ENCODE measurements at places on chromosomes 16 and 17. TPM values are rescaled to one million over a fixed set of nuclear protein-coding genes. Genes with fewer than 3 reads are reported as not detected.
A peak's percentile ranks its signal among the peaks of the same experiment; 100 is the strongest.

Gene TNFRSF13B
- total RNA-seq: not detected

Gene CHST4
- not detected for total RNA-seq

Gene ALOXE3
- total RNA-seq: not detected

Gene NPIPB13
- 21.1 TPM for total RNA-seq

Gene CFAP52
- total RNA-seq: not detected

Gene TSPOAP1
- total RNA-seq: 23.6 TPM

Gene FGF11
- total RNA-seq: 9.5 TPM

Gene KRT33B
- total RNA-seq: not detected

Gene SLC5A11
- total RNA-seq: not detected

Gene PLA2G10
- not detected for total RNA-seq

Gene PMP22
- 0.45 TPM for total RNA-seq

GRCh38 chr17:32253117-32253611 lies 12.5 kb upstream of the RHBDL3 start:
- peak; percentile 94 for DNase-seq
- H3K27ac ChIP-seq: no peak overlapping the region
- peaks cover 21% of the 10 kb centered on the region for H3K27me3 ChIP-seq
- no peaks in the 10 kb centered on the region for H3K4me1 ChIP-seq

DNA sequence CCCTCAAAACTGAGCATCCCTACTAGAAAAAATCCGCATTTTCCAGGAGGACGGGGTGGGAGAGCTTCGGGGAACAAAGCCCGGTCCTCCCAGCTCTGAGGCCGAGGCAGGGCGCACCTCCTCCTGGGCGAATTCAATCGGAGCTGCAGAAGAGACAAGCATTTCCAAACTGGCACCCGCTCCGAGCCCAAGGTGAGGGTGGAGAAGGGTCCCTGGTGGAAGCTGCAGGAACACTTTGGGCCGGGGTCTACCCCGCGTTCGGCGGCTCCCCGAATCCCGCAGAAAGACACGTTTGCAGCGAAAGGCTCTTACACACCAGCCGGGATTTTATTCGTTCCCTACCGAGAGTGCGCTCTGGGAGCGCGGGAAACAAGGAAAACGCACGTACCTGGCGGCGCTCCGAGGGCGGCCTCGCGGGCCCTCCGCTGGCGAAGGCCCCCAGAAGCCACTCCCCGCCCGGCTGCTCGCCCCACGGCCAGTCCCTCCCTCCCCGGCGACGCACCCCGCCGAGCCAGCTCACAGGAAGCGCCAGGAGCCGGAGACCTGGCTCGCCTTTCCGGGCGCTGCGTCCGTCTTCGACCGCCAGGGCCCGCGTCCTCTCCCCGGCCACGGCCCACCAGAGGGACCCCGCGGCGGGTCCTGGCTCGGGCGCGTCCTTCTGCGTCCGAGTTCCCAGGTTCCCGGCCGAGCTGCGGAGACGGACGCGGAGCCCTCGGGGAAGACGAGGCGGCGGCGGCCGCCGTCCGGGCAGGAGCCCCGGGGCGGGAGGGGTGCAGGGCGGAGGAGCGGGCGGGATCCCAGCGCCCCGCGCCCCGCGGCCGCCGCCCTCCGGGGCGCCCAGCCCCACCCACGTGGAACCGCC lies 49.8 kb upstream of the BAHCC1 start:
- no peak overlapping the region for H3K27ac ChIP-seq
- H3K27me3 ChIP-seq: peaks cover 48% of the 10 kb centered on the region
- peaks cover 4% of the 10 kb centered on the region for H3K36me3 ChIP-seq
- H3K4me1 ChIP-seq: peaks cover 7% of the 10 kb centered on the region
- peak; percentile 87 for DNase-seq

- no peaks in the 10 kb centered on the region for H3K36me3 ChIP-seq
- peak overlapping the region; percentile 17 for H3K27ac ChIP-seq
- H3K4me3 ChIP-seq: no peak overlapping the region
- peaks cover 11% of the 10 kb centered on the region for H3K4me1 ChIP-seq
Measured at GRCh38 chr16:68445458-68445857, 2.9 kb downstream of the SMPD3 start.

GRCh38 chr17:32299580-32300164 lies 34.0 kb downstream of the RHBDL3 start:
- no peak overlapping the region for H3K4me3 ChIP-seq
- H3K4me1 ChIP-seq: no peaks in the 10 kb centered on the region
- H3K36me3 ChIP-seq: no peaks in the 10 kb centered on the region
- no peak overlapping the region for H3K27ac ChIP-seq
- no peak for DNase-seq
- H3K27me3 ChIP-seq: peaks cover 8% of the 10 kb centered on the region

DNA sequence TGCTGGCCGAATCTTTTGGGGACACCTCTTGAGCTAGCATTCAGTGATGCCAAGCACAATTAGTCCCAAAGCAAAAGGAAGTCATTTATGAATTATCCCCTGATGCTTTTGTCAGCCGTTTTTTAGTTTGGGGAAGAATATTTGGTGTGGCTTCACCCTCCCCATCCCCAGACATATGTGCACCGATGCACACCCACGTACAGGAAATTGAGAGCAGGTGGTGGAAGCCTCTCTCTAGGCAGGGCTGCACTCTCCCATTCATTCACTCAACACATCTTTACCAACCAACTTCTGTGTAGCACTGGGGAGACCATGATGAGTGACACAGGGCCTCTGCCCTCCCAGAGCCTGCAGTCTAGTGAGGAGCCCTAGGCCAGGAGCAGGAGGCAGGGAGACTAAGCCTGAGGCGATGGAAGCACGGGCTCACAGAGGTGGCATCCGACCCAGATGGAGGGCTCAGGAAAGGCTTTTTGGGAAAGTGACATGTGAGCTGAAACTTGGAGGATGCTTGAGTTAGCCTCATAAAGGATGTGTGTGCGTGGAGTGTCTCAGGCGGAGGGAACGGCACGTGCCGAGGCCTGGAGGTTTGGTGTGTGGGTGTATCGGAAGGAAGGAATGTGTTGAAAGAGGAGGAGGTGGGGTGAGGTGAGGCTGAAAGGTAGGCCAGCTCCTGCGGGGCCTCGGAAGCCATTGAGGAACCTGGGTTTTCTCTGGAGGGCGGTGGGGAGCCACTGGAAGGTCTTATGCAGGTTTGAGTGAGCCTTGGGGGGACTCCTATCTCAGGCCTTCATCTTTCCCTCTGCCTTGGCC lies 43.8 kb downstream of the PSME3IP1 start:
- peak overlapping the region; percentile 92 for H3K27ac ChIP-seq
- H3K36me3 ChIP-seq: peaks cover 3% of the 10 kb centered on the region
- peak overlapping the region; percentile 54 for H3K4me3 ChIP-seq
- H3K27me3 ChIP-seq: no peaks in the 10 kb centered on the region
- peak; percentile 75 for DNase-seq

- H3K27me3 ChIP-seq: no peaks in the 10 kb centered on the region
- no peaks in the 10 kb centered on the region for H3K36me3 ChIP-seq
- H3K4me1 ChIP-seq: no peaks in the 10 kb centered on the region
- DNase-seq: no peak
Measured at GRCh38 chr16:25224731-25225319, 8.1 kb downstream of the AQP8 start.

DNA sequence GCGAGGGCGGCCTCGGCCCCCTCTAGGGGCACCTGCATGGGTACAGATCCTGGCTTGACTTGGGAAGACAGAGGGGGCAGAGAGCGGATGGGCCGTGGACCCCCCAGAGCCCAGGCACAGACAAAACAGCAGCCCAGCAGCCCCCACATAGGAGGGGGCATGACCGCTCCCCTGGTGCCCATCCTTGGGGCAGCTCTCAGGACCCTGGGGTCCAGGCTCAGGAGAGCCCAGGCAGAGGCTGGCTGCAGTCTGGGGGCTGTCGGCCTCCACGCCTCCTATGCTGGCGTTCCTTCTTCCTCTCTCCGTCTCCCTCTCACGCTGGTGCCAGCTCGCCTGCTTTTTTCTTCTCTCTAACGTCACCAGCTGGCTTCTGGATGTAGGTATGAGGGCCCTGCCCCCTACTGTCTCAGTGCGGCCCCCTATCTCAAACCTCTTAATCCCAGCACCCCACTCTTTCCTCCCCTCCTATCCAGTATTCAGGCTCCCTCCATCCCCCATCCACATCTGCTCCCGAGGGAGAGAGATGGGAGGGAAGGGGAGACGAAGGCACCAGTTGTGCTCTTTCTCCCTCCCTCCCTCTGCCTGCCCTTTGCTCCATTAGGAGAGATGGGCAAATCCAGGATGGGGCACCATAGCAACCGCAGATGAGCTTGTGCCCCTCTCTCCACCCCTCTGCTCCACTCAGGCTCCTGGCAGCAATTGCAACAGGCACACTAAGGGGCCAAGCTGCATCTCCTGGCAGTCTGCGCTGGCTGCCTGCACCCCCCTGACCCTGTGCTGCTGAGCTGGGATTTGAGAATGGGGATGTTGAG lies at the start of gene GPR179:
TSS of gene GPR179 (minus strand) at position 349 of the 812 bp plus-strand sequence. CDS start at position 182, 167 bp downstream.
- H3K27me3 ChIP-seq: peaks cover 6% of the 10 kb centered on the region
- H3K27ac ChIP-seq: no peak within 1 kb of the TSS
- no peaks in the 10 kb centered on the region for H3K36me3 ChIP-seq
- H3K4me1 ChIP-seq: no peaks in the 10 kb centered on the region

DNA sequence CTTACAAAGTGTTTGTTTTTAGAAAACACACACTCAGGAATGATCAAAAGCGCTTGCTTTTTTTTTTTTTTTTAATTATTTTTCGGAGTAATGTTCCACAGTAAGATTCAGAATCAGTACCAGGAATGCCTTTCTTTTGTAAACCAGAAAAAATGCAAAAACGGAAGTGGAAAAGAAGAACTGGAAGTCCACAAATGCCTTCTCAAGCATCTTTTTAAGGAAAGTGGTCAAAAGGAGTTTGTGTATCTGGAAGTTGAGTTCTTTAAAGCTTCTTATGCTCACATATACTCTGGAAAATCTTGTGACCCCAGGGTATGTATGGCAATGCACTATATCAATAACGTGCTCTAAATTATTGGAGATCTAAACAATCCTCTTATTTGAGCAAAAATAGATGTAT lies 126.0 kb downstream of the ABCA8 start:
- no peaks in the 10 kb centered on the region for H3K36me3 ChIP-seq
- DNase-seq: no peak
- peaks cover 2% of the 10 kb centered on the region for H3K27me3 ChIP-seq
- no peak overlapping the region for H3K4me3 ChIP-seq
- H3K4me1 ChIP-seq: no peaks in the 10 kb centered on the region

- H3K36me3 ChIP-seq: peaks cover 58% of the 10 kb centered on the region
- H3K27ac ChIP-seq: no peak overlapping the region
- no peak for DNase-seq
- no peaks in the 10 kb centered on the region for H3K4me1 ChIP-seq
- no peaks in the 10 kb centered on the region for H3K27me3 ChIP-seq
- no peak overlapping the region for H3K4me3 ChIP-seq
Measured at GRCh38 chr17:4033751-4034251, 69.6 kb upstream of the ATP2A3 start.

GRCh38 chr16:87239545-87239944 lies 77.6 kb downstream of the C16orf95 start:
- no peak overlapping the region for H3K4me3 ChIP-seq
- H3K4me1 ChIP-seq: peaks cover 23% of the 10 kb centered on the region
- H3K27ac ChIP-seq: no peak overlapping the region

- no peak overlapping the region for H3K4me3 ChIP-seq
- no peaks in the 10 kb centered on the region for H3K4me1 ChIP-seq
- DNase-seq: no peak
- no peaks in the 10 kb centered on the region for H3K27me3 ChIP-seq
Measured at GRCh38 chr17:72370819-72371218, 250.0 kb downstream of the SOX9 start.

- no peak for DNase-seq
- peaks cover 5% of the 10 kb centered on the region for H3K4me1 ChIP-seq
- H3K27me3 ChIP-seq: peaks cover 33% of the 10 kb centered on the region
- H3K27ac ChIP-seq: no peak overlapping the region
Measured at GRCh38 chr17:42094375-42095069, 3.8 kb downstream of the ZNF385C start.

- H3K4me3 ChIP-seq: no peak overlapping the region
- H3K4me1 ChIP-seq: no peaks in the 10 kb centered on the region
Measured at GRCh38 chr16:61969077-61969382, 67.2 kb downstream of the CDH8 start.

DNA sequence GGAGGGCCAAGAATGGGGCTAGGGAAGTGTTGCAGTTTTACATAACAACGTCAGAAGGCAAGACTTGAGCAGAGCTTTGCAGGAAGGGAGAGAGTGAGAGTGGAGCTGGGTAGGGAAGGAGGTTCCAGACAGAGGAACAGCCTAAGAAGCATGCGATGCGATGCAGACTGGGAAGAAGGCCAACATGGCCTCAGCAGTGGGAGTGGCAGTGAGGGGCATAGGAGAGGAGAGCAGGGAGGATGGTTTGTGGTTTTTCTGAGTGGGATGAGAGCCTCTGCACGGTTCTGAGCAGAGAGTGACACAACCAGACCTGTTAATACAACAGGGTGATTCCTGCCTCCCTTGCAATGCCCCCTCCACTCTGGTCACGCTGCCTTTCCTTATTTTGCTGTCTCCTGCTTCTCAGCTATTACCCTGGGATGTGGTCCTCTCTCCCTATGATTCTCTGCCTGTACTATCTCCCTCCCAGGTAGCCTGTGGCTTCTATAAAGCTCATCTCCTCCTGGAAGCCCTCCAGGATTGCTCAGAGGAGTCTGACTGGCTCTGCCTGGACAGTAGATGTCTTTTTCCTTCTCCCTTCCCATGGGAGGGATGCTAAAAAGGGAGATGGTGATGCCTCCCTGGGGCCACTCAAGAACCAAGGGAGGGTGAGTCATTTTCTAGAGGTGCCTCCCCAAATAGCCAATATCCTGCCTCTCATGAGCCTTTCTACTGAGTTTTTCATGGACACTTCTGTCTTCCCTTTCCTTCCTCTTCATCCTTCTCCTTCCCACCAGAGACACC lies 38.7 kb upstream of the NGFR start:
- peaks cover 2% of the 10 kb centered on the region for H3K4me1 ChIP-seq
- no peak overlapping the region for H3K4me3 ChIP-seq
- H3K27ac ChIP-seq: no peak overlapping the region
- peaks cover 33% of the 10 kb centered on the region for H3K27me3 ChIP-seq
- H3K36me3 ChIP-seq: no peaks in the 10 kb centered on the region

GRCh38 chr16:65574326-65574966 lies 452.6 kb upstream of the CDH11 start:
- no peaks in the 10 kb centered on the region for H3K4me1 ChIP-seq
- no peaks in the 10 kb centered on the region for H3K27me3 ChIP-seq
- H3K27ac ChIP-seq: no peak overlapping the region
- no peaks in the 10 kb centered on the region for H3K36me3 ChIP-seq

DNA sequence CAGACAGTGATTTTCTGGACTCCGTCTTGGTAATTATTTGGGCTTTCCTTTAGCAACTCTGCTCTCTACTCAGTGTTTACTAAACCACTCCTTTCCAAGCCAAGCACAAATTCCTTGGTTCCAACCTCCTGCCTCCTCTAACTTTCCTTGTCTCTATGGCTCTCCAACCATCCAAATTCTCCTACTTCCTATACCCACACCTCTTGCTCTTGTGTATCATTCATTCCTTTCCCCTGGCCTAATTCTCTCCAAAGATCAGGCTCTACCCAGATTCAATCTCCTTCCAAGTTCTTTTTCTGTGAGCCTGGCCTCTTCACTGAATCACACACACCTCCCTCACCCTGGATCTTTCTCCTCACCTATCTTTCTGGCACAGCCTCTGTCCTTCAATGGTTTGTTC lies 1.1 kb downstream of the NEURL4 start:
- H3K36me3 ChIP-seq: peaks cover 14% of the 10 kb centered on the region
- H3K4me3 ChIP-seq: peak overlapping the region; percentile 91
- H3K27me3 ChIP-seq: no peaks in the 10 kb centered on the region
- DNase-seq: no peak

- DNase-seq: no peak
- H3K4me3 ChIP-seq: no peak overlapping the region
- no peaks in the 10 kb centered on the region for H3K4me1 ChIP-seq
- no peak overlapping the region for H3K27ac ChIP-seq
- H3K36me3 ChIP-seq: no peaks in the 10 kb centered on the region
- H3K27me3 ChIP-seq: no peaks in the 10 kb centered on the region
Measured at GRCh38 chr17:71740866-71741265, 380.0 kb upstream of the SOX9 start.

GRCh38 chr16:88286301-88286923 lies 96.3 kb upstream of the ZNF469 start:
- H3K27ac ChIP-seq: no peak overlapping the region
- DNase-seq: no peak
- H3K36me3 ChIP-seq: no peaks in the 10 kb centered on the region
- no peaks in the 10 kb centered on the region for H3K27me3 ChIP-seq
- no peaks in the 10 kb centered on the region for H3K4me1 ChIP-seq
- H3K4me3 ChIP-seq: no peak overlapping the region
